Chondrocyte (in vitro differentiated cells): ENCODE measurements at places on chromosomes 16 and 17. TPM values are rescaled to one million over a fixed set of nuclear protein-coding genes. Genes with fewer than 3 reads are reported as not detected.

The GJD3 gene
- 0.32 to 0.41 TPM in 2 of 3 replicates, not detected in the other for total RNA-seq

DNA sequence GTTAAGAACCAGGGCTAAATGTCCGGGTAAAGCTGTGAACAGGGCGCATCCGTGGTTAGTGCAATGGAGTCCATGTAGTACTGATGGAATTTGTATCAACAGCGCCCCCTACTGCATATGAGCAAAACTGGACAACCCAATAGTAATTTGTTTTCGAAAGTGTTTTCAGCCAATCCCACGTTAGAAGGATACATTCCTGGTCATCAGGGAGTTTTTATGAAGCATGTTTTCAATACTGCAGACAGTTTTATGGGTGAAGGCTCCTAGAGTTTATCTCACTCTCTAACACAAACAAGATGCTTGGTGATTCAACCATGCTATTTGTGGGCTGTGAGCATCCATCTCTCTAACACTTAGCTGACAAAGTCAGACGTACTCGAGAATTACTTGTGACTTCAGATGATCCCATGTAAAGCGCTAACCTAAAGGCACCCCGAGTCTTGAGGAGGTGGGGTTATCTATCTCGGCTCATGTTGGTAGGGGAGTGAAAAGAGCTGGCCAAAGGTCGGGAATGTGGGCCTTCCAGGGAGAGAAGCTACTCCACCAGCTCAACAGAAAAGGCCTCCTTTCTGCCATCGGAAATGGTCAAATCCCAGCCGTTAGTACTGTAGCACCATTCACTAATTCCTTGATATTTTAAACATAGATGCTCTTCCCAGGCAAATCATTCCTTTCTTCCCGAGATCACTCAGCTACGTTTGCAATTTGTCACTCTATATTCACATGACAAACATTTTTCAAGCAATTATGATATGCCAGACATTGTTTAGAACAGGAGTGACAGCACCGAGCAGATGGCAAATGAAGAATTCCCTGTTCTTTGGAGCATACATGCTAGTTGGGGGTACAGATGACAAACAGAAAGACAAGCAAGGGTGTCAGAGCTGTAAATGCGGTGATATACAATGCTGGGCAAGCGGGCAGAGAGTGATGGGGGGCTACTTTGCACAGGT is 46.9 kb upstream of the HNF1B start:
- H3K4me3 ChIP-seq, result no peak overlapping the region
- no peaks in the 10 kb centered on the region for H3K27me3 ChIP-seq
- H3K36me3 ChIP-seq, result no peaks in the 10 kb centered on the region
- H3K4me1 ChIP-seq, result peaks cover 44% of the 10 kb centered on the region
- H3K27ac ChIP-seq, result peak overlapping the region; percentile 8

The FSCN2 gene
- 4.1 to 6.1 TPM (median 5.3 TPM) in 3 replicates for total RNA-seq

DNA sequence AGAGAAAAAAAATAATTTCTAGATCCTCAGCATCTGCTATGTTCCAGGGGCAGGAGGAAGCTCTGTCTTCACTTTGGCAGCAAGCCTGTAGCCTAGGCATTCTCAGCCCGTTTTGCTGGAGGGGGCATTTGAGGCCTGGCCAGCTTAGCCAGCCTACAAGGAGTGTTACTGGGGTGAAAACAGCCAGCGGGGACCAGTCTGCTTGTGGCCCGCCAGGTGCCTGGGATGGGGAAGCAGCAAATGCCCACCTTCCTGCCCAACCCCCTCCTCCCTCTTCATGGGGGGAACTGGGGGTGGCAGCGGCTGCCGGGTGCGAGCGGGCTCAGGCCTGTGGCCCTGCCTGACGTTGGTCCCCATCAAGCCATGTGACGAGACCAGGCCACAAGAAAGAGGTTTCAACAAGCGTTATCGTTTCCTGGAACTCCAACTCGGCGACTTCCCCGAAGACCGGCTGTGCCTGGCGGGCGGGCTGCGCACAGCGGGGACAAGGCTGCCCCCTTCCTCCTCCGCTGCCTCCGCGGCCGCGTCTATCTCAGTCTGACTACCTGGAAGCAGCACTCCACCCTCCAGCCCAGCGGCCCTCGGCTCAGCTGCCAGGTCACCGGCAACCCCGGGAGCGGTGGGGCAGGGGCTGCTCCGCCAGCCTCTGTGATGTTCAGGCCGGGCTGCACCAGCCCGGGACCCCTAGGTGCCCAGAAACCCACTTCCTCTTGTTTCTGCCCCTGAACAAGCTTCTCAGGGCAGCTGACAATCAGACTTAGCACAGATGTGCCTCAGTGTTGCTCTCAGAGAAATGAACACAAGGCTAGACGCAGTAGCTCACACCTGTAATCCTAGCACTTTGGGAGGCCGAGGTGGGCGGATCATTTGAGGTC is 22.9 kb downstream of the SOCS1 start:
- H3K27me3 ChIP-seq, result peaks cover 2% of the 10 kb centered on the region
- no peak overlapping the region for H3K4me3 ChIP-seq
- H3K36me3 ChIP-seq, result no peaks in the 10 kb centered on the region
- H3K27ac ChIP-seq, result no peak overlapping the region
- DNase-seq, result no peak

DNA sequence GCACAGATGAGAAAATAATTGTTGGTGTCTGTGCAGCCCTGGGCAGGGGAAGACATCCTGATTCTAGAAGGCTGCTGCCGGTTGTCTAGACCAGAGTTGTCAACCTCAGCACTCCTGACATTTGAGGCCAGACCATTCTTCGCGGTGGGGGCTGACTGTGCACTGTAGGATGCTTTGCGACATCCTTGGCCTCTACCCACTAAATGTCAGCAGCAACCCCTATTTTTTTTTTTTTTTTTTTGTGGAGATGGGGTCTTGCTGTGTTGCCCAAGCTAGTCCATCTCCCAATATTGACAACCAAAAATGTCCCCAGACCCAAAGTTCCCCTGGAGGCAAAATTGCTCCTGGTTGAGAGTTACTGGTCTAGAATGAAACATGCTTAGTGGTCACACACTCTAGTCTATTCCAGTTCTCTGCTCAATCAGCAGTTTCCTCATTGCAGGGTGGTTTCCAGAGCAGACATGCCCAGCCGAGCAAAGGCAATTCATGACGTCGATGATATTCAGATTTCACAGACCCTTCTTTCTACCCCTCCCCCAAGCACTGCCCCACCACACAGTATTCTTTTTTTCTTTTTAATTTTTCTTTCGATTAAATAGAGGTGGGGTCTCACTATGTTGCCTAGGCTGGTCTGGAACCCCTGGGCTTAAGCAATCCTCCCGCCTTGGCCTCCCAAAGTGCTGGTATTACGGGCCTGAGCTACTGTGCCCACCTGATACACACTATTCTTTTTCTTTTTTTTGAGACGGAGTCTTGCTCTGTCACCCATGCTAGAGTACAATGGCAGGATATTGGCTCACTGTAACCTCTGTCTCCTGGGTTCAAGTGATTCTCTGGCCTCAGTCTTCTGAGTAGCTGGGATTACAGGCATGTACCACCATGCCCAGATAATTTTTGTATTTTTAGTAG is 9.0 kb downstream of the C17orf99 start:
- no peaks in the 10 kb centered on the region for H3K27me3 ChIP-seq
- H3K4me1 ChIP-seq, result peaks cover 16% of the 10 kb centered on the region

DNA sequence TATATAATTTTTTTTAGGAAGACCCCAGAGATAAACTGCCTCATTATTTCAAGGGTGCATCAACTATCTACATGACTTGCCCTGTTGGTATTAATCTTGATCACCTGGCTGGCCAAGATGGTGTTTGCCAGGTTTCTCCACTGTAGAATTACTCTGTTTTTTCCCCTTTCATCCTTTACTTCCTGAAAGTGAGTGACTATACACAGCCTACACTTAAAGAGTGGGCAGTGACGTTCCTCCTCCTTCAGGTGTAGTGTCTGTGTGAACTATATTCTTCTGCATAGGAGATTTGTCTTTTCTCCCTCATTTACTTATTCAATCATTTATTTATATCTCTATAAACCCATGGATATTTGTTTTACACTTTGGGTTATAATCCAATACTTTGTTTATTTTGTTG is 246.7 kb downstream of the IRF8 start:
- H3K36me3 ChIP-seq, result no peaks in the 10 kb centered on the region
- H3K27ac ChIP-seq, result no peak overlapping the region
- peaks cover 47% of the 10 kb centered on the region for H3K27me3 ChIP-seq
- DNase-seq, result no peak
- no peak overlapping the region for H3K4me3 ChIP-seq
- H3K4me1 ChIP-seq, result no peaks in the 10 kb centered on the region

The MYH10 gene
- 211 to 296 TPM (median 284 TPM) in 3 replicates for total RNA-seq

The SUZ12 gene
- 19.1 to 23.6 TPM (median 19.5 TPM) in 3 replicates for total RNA-seq
